ENCODE measurements at places on chromosomes 16 and 17.

GRCh38 chr16:4317532-4318450 is 1.9 kb downstream of the GLIS2 start:
- no peak for DNase-seq

DNA sequence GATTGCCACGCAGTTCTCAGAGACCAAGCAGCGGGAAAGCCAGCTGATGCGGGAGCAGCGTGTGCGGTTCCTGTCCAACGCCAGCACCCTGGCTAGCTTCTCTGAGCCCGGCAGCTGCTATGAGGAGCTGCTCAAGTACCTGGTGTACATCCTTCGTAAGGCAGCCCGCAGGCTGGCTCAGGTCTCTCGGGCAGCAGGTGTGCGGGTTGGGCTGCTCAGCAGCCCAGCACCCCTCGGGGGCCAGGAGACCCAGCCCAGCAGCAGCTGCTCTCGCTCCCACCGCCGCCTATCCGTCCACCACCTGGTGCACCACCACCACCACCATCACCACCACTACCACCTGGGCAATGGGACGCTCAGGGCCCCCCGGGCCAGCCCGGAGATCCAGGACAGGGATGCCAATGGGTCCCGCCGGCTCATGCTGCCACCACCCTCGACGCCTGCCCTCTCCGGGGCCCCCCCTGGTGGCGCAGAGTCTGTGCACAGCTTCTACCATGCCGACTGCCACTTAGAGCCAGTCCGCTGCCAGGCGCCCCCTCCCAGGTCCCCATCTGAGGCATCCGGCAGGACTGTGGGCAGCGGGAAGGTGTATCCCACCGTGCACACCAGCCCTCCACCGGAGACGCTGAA is 15.2 kb downstream of the CACNA1G start:
- no peak for DNase-seq

GRCh38 chr17:45279898-45280297 is 18.0 kb upstream of the SPATA32 start:
- no peak for DNase-seq

GRCh38 chr17:77308861-77309726 is 168.3 kb downstream of the SEC14L1 start:
- DNase-seq = no peak

DNA sequence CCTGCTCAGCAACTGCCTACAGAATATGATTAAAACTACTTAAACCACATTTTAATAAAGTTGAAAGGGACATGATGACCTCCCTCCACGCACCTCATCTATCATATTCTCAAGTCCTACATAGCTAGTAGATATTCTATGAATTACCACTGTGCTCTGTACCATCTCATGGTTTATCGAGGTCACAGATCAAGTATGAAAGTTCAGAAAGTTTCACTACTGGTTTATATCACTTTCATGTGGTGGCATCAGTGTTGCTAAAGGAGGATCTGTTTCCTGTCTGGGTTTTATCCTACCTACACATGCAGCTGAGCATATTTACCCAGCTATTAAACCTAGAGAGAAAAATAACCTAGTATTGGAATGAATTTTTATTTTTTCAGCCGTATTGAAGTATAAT is 214.9 kb upstream of the MON1B start:
- DNase-seq = no peak

- no peak for DNase-seq
Observed at GRCh38 chr17:27559506-27560481, 71.2 kb upstream of the LGALS9 start.

Measured in activated CD4-positive, CD25-positive, alpha-beta regulatory T cell treated with anti-CD3 and anti-CD28 coated beads, Interleukin-2, amount 50 U/mL, for 16 hours (primary cell).